ENCODE measurements at places on chromosomes 1 and 21. TPM values are rescaled to one million over a fixed set of nuclear protein-coding genes. Genes with fewer than 3 reads are reported as not detected.

The KIF17 gene
- 3.9 TPM for total RNA-seq

The IGSF9 gene
- total RNA-seq = 0.51 TPM

GRCh38 chr1:23727362-23727811, 15.9 kb upstream of the ELOA start:
- DNase-seq = no peak

DNA sequence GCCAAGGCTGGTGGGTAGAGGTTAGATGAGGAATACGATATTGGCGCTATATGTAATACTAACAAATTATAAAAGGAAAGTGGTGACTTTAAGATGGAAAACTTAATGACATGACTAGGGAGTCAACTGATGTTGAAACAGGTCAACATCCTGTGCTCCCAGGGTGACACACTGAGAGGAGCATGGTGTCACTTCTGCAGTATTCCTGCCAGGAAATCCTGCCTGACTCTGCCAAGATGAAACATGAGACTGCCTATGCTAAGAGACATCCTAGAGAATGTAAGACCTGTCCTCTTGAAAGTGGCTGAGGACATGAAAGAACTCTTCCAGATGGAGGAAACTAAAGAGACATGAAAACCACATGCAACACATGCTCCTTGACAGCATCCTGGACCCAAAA, 65.0 kb upstream of the KCND3 start:
- no peak for DNase-seq

DNA sequence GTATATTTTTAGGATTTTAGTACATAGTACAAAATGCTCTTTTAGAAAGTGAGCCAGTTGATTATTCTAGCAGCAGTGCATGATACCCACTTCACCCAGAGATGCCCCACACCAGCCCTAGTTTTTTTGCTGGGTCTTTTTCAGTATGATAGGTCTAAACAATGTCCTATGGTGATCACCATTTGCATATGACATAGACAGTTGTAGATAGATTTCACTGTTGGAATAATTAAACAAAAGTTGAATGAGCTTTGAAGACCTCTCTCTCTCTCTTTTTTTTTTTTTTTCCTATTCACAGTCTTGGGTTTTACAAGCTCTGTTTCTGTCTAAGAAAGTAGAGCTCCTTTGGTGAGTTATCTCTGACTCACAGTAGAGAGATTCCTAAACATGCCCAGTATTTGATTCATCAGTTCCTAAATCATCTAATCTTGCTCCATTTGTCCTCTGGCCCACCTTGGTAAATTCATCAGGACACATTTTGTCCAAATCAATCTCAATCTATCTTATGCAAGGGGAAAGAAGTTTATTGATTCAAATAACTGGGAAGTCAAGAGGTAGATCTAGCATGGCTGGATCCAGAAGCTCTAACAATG, 44.7 kb upstream of the VAV3 start:
- DNase-seq = no peak

- no peak for DNase-seq
These were observed 6.3 kb downstream of the TMEM234 start for GRCh38 chr1:32215629-32216480.

DNA sequence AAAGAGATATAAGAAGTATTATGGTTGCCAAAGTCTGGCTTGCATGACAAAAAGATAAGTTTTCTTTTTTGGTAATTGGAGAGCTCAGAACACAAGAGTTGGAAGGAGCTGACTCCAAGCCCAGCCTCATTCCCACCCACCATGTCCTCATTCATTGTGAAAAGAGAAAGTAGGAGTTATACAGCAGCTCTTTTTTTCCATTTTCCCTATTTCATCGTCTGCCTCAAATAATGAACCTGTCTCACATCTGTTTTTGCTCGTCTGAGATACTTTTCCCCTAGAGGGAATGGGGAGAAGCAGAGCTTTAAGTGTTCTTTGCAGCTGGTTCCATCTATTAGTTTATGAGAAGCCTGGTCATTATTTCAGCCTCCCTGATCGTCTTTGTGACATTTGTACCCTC, 34.7 kb downstream of the AGT start:
- DNase-seq = no peak

DNA sequence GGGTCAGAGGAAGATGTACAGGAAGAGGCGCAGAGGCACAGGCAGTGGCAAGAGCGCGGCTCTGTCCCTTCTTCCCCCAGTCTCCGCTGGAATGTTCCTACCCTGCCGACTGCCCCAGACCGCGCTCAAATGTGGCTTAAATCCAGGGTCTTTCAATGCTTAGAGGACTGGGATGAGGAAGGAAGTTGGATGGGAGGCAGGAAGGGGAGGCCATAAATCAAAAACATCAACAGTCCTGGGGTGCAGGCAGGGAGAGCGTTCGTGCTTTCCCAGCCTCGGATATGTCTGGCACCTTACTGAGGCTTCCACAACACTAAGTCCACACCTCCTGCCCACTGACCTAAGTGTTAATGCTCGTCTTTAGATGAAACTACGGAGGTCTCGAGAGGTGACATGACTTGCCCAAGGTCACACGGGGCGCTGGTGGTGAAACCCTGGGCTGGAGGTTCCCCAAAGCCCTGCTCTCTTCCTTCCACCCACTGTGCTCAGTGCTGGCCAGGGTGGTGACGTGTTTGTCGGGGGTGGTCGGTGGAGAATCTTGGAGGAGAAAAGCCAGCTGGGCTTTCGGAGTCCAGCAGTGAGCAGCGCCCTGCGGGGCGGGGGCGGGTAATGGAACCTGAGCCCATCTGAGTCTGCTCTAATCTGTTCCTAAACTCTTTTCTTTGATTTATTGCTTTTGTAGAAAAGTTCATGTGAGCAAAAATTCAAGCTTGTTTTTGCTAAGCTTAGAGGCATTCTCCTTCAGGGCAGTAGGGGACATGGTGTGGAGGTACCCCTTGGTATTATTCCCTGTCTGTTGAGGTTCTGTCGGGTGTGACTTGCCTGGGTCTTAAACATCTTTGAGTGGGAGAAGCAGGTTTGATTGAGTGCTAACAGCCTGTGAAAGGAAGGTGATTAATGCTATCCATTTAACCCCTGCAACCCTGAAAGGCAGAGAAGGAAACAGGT, 708 bp downstream of the CDA start:
- no peak for DNase-seq

DNA sequence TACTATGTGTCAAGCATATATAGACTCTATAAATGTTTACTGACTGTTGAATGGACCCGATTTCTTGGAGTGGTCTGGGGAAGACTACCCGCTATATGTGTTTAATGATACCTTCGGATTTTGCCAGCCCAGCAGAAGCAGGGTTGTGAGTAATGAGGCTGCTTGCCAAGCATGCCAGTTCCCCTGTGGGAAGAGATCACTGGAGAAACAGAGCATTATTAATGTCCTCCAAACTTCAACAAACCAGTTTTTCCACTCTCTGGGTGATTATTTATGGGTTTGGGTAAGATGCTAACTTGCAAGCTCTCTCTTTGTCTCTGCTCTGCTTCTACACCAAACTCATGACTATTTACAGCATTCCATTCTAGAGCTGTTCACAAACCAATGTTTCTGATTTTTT, 25.1 kb upstream of the PHGDH start:
- DNase-seq = no peak

GRCh38 chr1:53110370-53111072, 31.9 kb downstream of the SLC1A7 start:
- no peak for DNase-seq

Measured in Panc1 (cell line).